ENCODE measurements at places on chromosomes 1 and 21. TPM values are rescaled to one million over a fixed set of nuclear protein-coding genes. Genes with fewer than 3 reads are reported as not detected.

DNA sequence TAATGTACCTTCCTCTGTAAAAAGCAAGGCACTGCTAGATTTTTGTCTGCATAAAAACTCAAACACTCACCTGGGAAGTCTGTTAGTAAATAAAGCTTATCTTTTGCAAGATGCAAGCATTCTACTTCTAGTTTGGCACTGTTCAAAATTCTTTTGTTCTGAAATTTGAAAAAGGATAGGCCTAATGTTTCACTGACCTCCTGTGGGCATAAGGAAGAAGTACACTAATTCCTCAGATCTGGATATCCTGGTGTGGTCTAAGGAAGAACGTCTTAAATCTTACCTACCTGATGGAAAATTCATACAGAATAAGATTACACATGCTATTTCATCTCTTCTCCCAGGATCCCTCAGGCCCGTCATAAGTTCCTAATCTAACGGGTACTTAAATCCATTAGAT, 93.5 kb upstream of the CAMK1G start:
- peak; percentile 41 for DNase-seq

DNA sequence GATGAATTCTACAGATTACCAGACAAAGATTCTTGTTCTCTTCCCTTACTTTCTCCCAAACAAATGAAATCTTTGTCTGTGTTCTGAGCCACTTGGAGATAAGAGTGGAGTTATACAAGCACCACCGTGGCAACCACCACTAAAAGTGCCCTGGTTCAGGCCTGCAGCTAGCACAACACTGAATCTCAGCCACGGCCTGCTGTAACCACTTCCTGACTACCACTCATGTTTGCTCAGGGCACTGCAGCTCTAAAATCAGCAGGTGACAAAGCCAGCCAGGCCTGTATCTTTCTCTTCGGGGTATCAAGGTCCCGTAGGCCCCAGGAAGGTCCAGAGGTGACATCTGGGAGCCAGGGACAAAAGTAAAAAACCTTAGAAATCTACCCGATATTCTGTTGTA, 3.2 kb upstream of the OR2T6 start:
- peak; percentile 5 for DNase-seq

The DENND2D gene
- not detected for total RNA-seq

- no peak for DNase-seq
Measured at GRCh38 chr1:54314696-54315095, 91.5 kb downstream of the SSBP3 start.

DNA sequence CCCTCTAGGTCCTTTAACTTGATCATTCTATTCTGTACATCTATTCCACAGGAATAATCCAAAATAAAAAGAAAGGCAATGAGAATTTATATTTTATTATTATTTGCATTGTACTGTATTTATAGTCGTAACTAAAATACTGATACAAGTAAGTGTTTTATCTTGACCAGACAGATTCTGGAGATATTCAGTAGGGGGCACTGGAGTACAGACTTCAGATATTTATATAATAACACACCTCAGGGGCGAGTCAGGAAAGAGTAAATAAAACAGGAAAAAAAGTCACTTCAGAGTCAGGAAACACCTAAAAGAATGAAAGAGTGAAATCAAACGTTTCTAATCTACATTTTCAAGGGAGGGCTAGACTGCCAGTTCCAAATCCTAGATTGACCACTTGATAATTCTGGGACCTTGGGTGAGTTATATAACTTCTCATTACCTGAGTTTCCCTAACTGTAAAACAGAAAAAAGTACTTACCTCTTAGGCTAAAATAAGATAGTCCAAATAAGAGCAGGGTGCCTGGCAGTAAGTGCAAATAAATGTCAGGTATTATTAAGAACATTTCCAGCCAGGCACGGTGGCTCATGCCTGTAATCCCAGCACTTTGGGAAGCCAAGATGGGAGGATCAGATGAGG, 31.1 kb upstream of the MTF1 start:
- peak; percentile 28 for DNase-seq

DNA sequence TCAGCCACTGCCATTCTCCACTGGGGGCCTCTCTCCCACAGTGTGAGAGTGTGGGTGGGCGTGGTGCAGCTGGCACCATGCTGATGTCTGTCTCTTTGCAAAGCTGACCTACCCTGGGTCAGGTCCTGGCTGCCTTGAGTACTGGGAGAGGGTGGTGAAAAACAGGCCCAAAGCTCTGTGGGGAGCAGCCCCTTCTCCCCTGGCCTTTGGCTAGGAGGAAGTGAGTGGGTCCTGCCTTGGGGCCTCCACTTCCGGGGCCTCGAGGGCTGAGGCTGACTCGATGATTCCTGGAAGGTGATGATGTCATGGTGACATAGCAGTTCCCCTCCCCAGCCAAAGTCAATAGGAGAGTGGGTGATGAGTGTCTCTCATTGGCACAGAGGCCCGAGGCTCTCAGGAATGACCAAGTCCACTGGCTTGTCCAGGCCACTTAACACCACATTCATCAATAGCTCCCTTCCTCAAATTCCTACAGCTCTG, 53.0 kb downstream of the IER5 start:
- DNase-seq = peak; percentile 81

DNA sequence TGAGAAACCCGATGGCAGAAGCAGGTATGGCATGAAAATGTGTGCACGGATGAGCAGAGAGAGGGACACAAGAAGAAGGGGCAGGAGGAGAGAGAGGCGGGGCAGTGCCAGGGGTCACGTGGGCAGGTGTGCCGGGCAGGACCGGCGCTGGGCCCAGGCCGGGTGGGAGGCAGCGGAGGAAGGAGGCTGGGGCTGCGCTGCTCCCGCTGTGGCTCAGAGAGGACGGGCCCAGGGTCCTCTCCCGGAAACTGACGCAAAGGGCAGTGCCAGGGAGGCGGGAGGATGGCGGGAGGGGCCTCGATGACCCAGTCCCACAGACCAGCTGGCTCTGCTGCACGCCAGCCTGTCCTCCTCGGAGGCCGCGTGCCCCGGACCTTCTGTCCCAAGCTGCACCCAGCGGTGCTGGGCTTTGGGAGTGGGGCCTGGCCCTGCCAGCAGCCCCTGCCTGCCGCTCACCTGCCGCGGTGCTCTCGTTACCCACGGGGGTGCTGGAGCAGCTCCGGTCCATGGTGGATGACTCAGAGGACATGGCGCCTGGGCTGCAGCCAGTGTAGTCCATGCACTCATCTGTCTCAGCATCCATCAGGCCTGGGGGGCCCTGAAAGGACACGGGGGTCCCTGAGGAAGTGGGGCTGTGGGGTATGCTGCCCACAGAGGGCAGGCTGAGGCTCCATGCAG, 153.9 kb downstream of the CASZ1 start:
- no peak for DNase-seq
